ENCODE measurements at places on chromosomes 6 and 20. TPM values are rescaled to one million over a fixed set of nuclear protein-coding genes. Genes with fewer than 3 reads are reported as not detected.

The ZKSCAN8 gene
- 19.9 TPM for total RNA-seq

The ENPP5 gene
- total RNA-seq, result 0.14 TPM

The TENT5A gene
- total RNA-seq, result 64.1 TPM

The ATRN gene
- total RNA-seq, result 44.0 TPM

The PLAGL1 gene
- 23.3 TPM for total RNA-seq

The SLPI gene
- total RNA-seq, result not detected

The FHL5 gene
- total RNA-seq, result not detected

The DNAAF9 gene
- total RNA-seq, result 15.3 TPM

The CALHM5 gene
- 2.2 TPM for total RNA-seq

The MOXD1 gene
- 25.2 TPM for total RNA-seq

The CRIP3 gene
- total RNA-seq, result not detected

Measured in placental pericyte (primary cell).